ENCODE measurements at places on chromosomes 2 and 18. TPM values are rescaled to one million over a fixed set of nuclear protein-coding genes. Genes with fewer than 3 reads are reported as not detected.

Gene HOXD12
- not detected for total RNA-seq

Gene IL36A
- total RNA-seq: not detected

Gene SGPP2
- total RNA-seq: not detected

DNA sequence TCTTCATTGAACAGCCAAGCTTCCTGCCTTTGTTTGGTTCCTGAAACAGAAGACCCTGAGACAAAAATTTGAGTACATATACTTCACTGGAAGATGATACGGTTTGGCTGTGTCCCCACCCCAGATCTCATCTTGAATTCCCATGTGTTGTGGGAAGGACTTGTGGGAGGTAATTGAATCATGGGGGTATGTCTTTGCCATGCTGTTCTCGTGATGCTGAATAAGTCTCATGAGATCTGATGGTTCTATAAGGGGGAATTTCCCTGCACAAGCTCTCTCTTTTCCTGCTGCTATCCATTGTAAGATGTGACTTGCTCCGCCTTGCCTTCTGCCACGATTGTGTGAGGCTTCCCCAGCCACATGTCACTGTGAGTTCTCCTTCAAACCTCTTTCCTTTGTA is 76.5 kb downstream of the BABAM2 start:
- H3K36me3 ChIP-seq: no peaks in the 10 kb centered on the region
- H3K27me3 ChIP-seq: no peaks in the 10 kb centered on the region
- H3K27ac ChIP-seq: peak overlapping the region; percentile 32
- H3K4me1 ChIP-seq: peaks cover 8% of the 10 kb centered on the region
- DNase-seq: no peak
- no peak overlapping the region for H3K4me3 ChIP-seq

Gene MEP1B
- total RNA-seq: not detected

- no peaks in the 10 kb centered on the region for H3K4me1 ChIP-seq
- no peak overlapping the region for H3K4me3 ChIP-seq
- no peaks in the 10 kb centered on the region for H3K27me3 ChIP-seq
- DNase-seq: no peak
- H3K36me3 ChIP-seq: no peaks in the 10 kb centered on the region
Observed at GRCh38 chr2:181848261-181848886, 43.2 kb upstream of the ITPRID2 start.

GRCh38 chr2:197140045-197140444 is 170.5 kb downstream of the ANKRD44 start:
- no peaks in the 10 kb centered on the region for H3K27me3 ChIP-seq
- DNase-seq: no peak
- H3K36me3 ChIP-seq: no peaks in the 10 kb centered on the region
- H3K4me1 ChIP-seq: peaks cover 22% of the 10 kb centered on the region
- H3K4me3 ChIP-seq: no peak overlapping the region

DNA sequence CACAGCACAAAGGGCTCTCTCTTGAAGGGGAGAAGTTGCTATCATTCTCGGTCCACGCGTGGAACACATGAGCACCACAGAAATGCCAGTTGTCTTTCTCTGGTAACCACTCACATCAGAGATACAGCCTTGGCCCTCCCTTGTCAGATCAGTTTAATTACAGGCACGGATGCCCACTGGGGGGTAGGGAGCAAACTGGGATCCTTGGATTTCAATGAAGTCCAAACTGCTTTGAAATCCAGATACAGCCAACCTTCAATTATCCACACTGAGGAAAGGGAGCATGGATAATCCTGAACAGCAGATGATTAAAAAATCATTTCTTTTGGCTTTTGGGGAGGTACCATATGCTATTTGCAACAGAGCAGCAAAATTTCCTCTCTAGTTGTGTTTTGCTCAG is 63.7 kb upstream of the DAPL1 start:
- H3K27ac ChIP-seq: no peak overlapping the region
- DNase-seq: no peak
- H3K27me3 ChIP-seq: peaks cover 44% of the 10 kb centered on the region
- no peaks in the 10 kb centered on the region for H3K4me1 ChIP-seq
- H3K4me3 ChIP-seq: no peak overlapping the region

DNA sequence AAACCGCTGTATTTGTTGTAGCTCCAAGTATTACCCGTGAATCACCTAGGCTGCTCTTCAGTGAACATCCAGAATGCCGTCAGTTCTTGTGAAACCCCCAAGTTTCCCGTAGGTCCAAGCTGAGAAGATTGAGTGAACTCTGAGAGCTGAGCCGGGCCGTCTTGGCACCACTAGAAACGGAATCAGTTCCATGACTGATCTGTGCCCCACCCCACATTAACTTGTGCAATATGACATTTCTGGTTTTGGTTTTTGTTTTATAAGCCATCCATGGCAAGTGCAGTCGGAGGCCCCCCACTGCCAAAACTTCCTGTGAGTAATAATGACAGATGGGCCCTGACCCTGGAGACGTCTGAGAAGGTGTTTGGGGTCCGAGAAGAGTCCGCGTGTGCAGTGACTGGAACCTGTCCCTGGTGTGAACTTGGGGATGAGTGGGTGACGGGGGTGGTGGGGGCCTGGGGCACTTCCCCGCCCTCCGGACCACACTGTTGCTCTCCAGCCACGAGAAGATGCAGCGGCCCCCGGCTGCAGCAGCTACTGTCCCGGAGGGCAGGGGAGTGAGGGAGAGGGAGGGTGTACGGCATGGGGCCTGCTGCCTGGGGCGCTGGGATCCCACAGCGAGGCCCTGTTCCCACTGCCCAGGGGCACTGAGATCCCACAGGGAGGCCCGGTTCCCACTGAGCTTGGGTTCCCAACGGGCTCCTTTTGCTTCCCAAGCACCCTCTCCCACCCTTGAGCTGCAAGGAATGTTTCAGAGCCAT is 26.5 kb downstream of the NFATC1 start:
- H3K4me1 ChIP-seq: no peaks in the 10 kb centered on the region
- no peak for DNase-seq
- no peaks in the 10 kb centered on the region for H3K27me3 ChIP-seq
- H3K36me3 ChIP-seq: no peaks in the 10 kb centered on the region

- H3K4me3 ChIP-seq: peak overlapping the region; percentile 26
- H3K27ac ChIP-seq: peak overlapping the region; percentile 96
- H3K4me1 ChIP-seq: peaks cover 36% of the 10 kb centered on the region
- H3K36me3 ChIP-seq: no peaks in the 10 kb centered on the region
- DNase-seq: peak; percentile 98
Observed at GRCh38 chr2:234949762-234950434, 1.9 kb upstream of the SH3BP4 start.

Gene ZBTB14
- 16.3 TPM for total RNA-seq

Gene GPBAR1
- total RNA-seq: 0.36 TPM

Gene ELOA2
- not detected for total RNA-seq

- peak overlapping the region; percentile 10 for H3K4me3 ChIP-seq
- no peaks in the 10 kb centered on the region for H3K36me3 ChIP-seq
- peaks cover 8% of the 10 kb centered on the region for H3K4me1 ChIP-seq
- DNase-seq: no peak
Observed at GRCh38 chr18:57931038-57931437, 113.0 kb upstream of the NEDD4L start.

DNA sequence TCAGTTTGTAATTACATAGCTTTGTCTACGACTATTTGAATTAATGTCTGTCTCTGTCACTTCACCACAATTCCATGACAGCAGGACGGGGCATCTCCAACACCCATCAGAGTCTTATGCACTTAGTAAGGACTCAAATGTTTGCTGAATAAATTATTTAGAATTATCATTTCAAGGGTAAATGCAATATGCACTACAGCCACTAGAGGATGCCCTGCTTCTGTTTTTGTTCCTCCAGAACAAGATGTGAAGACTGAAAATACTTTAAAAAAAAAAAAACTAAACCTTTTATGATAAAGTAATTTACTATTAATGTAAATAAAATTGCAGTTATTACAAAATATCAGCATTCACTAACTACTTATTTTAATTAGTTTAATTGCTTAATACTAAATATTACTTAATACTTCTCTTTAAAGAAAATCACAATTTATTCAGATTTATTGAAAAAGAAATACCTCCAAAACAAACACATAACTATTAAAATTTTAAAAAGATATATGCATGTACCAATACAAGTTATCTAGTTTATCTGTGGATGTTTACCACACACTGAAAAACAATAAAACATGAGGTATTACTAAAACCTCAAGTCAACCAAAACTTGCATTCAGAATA is 3.2 kb downstream of the PIGN start:
- no peak overlapping the region for H3K27ac ChIP-seq
- DNase-seq: no peak
- peaks cover 11% of the 10 kb centered on the region for H3K4me1 ChIP-seq

GRCh38 chr2:225842939-225843338 is 443.4 kb downstream of the NYAP2 start:
- H3K27me3 ChIP-seq: no peaks in the 10 kb centered on the region
- no peak overlapping the region for H3K27ac ChIP-seq
- peak; percentile 21 for DNase-seq
- H3K4me1 ChIP-seq: no peaks in the 10 kb centered on the region

Gene PROM2
- 0.36 TPM for total RNA-seq

GRCh38 chr2:215979620-215980019 is 33.7 kb downstream of the MREG start:
- no peak overlapping the region for H3K4me3 ChIP-seq
- no peak for DNase-seq
- H3K36me3 ChIP-seq: no peaks in the 10 kb centered on the region
- H3K27ac ChIP-seq: no peak overlapping the region
- H3K4me1 ChIP-seq: peaks cover 6% of the 10 kb centered on the region

DNA sequence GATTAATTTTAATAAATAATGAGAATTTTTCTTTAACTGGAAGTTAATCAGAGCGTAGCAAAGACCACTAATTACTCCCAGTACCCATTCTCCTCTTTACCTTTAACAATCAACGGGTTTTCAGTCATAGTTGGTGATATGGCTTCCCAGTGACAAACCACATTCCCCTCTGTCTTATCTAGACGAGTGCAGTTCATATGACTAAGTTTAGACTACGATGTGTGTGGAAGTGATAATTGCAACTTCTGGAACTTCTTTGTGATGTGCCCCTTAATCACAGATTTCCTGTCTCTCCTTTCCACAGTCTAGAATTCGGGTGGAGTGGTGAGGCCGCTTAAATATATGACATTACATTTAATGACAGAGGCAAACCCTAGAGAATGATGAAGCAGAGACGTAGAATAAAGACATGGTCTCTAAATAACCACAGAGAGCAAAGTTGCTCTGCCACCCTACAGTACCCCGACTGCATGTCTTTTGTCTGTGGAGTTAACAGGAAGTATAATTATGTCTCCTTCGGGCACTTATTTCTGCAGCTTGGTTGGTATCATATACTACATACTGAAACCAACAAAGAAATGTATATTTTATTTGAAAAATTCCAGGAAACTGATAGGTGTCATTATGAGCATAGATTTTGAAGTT is 693.3 kb upstream of the CDH7 start:
- DNase-seq: no peak
- no peak overlapping the region for H3K27ac ChIP-seq
- no peak overlapping the region for H3K4me3 ChIP-seq
- H3K36me3 ChIP-seq: no peaks in the 10 kb centered on the region

DNA sequence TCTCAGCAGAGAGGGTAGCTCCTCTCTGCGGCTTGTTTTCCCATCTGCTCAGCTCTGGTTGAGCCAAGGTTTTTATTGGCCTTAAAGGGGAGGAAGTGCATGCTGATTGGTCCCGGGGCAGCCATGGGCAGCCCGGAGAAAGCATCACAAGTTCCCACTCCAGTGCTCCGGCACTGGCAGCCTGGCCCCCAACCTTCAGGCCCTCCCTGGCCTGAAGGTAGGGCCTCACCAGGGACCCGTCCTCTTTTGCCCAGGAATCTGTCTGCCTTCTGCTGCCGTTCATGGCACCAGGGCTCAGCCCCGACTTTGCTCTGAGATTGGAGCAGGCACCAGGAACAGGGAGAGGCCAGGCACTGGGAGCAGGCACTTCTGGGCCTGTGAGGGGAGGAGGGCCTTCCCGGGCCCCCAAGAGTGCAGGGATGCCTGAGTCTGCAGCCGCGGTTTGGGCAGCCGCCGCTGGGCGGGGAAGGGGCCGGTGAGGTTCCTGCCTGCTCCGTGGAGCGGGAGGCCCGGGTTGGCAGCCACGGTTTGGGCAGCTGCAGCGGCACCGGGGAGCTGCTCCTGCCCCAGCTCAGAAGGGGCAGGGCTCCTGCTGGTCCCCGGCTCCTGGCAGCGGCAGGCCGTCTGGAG is 17.5 kb upstream of the ILKAP start:
- peak; percentile 95 for DNase-seq
- no peaks in the 10 kb centered on the region for H3K36me3 ChIP-seq
- H3K4me1 ChIP-seq: peaks cover 2% of the 10 kb centered on the region
- H3K4me3 ChIP-seq: peak overlapping the region; percentile 72
- H3K27ac ChIP-seq: no peak overlapping the region

GRCh38 chr2:229287823-229288222 is 16.7 kb upstream of the PID1 start:
- H3K27me3 ChIP-seq: no peaks in the 10 kb centered on the region
- H3K4me3 ChIP-seq: no peak overlapping the region
- no peak for DNase-seq
- H3K4me1 ChIP-seq: peaks cover 3% of the 10 kb centered on the region
- no peak overlapping the region for H3K27ac ChIP-seq

GRCh38 chr2:67572721-67573435 is 175.7 kb downstream of the ETAA1 start:
- H3K27me3 ChIP-seq: no peaks in the 10 kb centered on the region
- no peak overlapping the region for H3K4me3 ChIP-seq
- no peaks in the 10 kb centered on the region for H3K36me3 ChIP-seq
- H3K4me1 ChIP-seq: peaks cover 18% of the 10 kb centered on the region

DNA sequence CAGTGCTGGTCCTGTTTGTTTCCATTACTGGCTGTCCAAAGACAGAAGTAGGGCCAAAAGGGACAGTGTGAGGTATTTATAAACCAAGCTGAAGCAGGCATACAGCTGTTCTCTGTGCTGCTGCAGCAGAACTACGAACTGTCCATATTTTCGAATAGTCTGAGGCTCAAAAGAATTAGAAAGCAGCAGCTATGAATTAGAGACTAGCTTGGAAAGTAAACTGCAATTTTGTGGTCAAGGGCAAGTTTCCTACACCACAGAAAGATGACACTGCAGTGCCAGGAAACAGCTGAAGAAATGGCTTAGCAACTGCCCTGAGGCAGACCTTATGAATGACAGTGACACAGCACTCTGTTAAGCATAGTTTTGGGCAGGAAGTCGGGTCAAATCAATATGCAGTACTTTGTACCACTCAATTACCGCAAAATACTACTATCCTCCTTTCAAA is 125.3 kb downstream of the TMEM131 start:
- H3K27me3 ChIP-seq: no peaks in the 10 kb centered on the region
- peak overlapping the region; percentile 83 for H3K27ac ChIP-seq
- peak overlapping the region; percentile 15 for H3K4me3 ChIP-seq
- no peaks in the 10 kb centered on the region for H3K36me3 ChIP-seq

DNA sequence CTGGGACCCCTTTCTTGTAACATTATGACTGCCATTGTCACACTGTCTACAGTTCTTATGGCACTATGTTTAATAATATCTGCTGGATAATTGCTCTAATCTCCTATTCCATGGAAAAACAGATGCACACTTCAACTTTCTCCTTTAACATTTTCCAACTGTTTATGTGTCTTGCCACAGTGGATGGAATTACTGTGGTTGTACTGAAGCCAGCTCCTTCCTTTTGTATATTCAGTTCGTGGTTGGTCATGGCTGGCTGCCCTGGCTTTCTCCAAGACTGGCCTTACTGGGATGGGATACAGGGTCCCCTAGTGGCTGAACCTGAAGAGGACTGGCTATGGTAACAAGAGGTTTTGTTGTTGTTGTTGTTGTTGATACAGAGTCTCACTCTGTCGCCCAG is 113.9 kb downstream of the SS18 start:
- no peak for DNase-seq
- H3K4me3 ChIP-seq: peak overlapping the region; percentile 15
- H3K27me3 ChIP-seq: no peaks in the 10 kb centered on the region
- H3K4me1 ChIP-seq: no peaks in the 10 kb centered on the region
- H3K36me3 ChIP-seq: no peaks in the 10 kb centered on the region
- no peak overlapping the region for H3K27ac ChIP-seq

Gene PROKR1
- total RNA-seq: not detected

- H3K4me3 ChIP-seq: no peak overlapping the region
- H3K27ac ChIP-seq: no peak overlapping the region
- H3K36me3 ChIP-seq: no peaks in the 10 kb centered on the region
- H3K4me1 ChIP-seq: peaks cover 21% of the 10 kb centered on the region
- no peaks in the 10 kb centered on the region for H3K27me3 ChIP-seq
Observed at GRCh38 chr2:69604836-69605235, 38.7 kb downstream of the AAK1 start.

Measured in osteoblast (primary cell).